ENCODE measurements at places on chromosomes 16 and 17.

DNA sequence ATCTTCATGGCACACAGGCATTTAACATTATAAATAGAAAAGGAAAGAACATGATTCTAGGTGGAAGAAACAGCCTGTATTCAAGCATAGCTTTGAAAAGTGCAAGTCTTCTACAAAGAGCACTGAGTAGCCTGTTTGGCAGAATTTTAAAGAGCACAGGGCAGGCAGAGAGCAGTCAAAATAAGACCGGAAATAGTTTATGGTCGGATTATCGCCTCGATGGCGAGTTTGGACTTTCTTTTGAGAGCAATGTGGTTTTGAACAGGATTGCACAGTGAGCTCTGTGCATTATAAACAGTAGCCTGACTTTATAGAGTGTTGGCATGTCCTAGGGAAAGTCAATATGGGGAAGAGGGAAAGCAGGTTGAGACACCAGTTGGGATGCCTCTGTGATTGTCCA lies 6.2 kb upstream of the TMEM100 start:
- no peak for DNase-seq

- no peak for DNase-seq
These were observed 575.5 kb upstream of the C16orf82 start for GRCh38 chr16:26491101-26491670.

DNA sequence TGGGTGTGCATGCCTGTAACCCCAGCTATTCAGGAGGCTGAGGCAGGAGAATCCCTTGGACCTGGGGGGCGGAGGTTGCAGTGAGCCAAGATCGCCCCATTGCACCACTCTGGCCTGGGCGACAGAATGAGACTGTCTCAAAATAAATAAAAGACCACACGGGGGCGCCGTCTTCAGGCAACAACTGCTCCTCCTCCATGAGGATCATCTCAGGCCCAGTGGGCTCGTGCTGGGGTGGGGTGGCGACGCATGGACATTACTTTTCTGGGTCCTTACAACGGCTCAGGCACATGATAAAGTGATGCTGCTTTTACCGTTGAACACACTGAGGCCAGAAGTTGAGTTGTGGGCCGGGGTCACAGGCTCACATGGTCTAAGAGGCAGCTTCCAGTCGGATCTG lies 56.2 kb downstream of the PRMT7 start:
- no peak for DNase-seq

DNA sequence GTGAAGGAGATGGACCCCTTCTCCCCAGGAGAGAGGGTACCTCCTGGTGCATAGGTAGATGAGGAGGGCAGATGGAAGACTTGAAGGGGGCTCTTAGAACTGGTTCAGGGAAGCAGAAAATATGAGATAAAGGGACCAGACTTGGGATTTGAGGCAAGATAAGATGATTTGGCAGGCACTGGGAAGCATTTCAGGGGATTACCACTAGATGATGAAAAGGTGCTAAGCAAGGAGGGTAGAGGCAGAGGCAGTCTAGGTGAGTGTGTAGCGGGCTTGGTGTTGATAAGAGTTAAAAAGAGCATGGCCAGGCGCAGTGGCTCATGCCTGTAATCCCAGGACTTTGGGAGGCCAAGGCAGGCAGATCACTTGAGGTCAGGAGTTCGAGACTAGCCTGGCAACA lies 14.4 kb downstream of the SLC9A5 start:
- no peak for DNase-seq

DNA sequence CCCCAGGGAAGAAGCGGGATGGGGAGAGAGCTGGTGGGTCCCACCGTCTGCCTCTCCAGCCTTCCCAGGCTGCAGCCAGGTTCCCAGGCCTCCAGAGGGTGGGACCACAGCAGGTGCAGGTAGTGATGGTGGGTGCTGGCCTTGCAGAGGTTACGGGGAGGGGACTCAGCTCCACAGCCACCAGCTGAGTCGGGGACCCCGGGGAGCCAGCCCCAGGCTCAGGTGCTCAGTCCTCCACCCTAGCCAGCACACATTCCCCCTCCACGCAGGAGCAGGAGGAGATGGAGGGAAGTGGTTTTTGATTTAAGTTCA lies 5.0 kb downstream of the TP53I13 start:
- DNase-seq = no peak

DNA sequence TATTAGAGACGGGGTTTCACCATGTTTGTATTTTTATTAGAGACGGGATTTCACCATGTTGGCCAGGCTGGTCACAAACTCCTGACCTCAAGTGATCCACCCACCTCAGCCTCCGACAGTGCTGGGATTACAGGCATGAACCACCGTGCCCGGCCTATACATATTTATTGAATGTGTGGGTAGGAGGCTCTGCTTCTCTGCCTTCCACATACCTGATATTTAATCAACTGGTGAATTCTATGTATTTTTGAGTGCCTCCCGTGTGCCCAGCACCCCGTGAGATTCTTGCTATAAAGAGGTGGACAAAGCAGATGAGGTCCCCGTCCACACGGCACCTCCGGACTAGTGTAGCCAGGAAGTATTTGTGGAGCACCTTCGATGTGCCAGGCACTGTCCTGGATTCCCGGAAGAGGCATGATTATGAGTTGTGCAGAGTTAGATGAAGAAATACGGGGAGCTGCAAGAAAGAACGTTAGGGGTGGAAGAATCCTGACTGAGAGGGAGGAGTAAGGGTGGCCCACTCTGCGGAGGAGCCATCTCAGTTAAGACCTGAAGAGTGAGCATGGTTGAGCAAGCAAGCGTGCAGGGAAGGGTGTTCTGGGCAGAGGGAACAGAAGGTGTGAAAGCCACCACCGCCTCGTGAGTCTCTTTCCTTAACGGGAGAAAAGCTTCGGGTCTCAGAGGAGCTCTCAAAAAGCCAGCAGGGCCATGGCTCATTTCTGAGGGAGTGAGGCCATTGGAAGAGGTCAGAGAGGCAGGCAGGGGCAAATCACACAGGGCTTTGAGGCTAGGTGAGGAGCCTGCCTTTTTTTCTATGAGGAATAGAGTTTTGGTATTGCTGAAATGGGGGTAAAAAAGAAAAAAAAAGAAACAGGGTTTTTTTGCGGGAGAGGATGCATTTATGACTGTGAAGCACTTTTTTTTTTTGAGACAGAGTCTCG lies 21.2 kb downstream of the CRISPLD2 start:
- DNase-seq = no peak

GRCh38 chr17:385178-385835 lies 32.7 kb upstream of the RPH3AL start:
- DNase-seq = no peak

DNA sequence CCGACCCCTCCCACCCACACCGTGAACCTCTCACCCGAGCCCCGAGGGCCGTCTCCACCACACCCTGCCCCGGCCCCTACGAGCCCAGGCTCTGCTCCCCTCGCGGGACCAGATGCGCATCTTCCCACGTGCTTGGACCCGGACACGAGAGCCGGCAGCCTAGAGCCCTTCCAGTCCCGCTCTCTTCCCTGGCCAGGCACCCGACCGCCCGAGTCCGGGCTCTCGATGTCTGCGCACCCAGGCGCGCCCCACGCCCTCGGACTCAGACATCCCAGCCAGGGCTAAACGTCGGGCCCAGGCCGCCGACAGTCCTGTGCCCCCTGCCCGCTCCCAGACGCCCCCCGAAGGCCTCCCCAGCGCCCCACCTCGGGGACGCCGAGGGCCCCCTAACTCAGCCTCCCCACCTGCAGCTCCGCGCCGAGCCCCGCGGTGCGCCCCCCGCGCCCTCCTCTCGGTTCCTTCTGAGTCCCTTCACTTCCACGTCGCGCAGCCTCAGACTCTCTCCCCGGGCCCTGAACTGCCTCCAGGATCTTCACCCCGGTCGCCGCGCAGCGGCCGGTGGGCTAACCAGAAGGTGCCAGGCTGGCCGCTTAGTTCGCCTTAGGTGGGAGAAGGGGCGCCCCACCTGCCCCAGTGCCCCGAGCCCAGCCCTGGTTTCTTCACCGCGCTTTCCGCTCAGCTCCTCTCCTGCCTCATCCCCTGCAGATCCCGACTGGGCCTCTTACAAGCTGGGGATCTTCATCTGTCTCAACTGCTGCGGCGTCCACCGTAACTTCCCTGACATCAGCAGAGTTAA lies 688 bp downstream of the ADAP2 start:
- no peak for DNase-seq

GRCh38 chr17:78654325-78654724 lies 77.1 kb upstream of the DNAH17 start:
- DNase-seq = no peak

Data from NCI-H1105 treated with DMSO at 0.1 percent for 48 hours (cell line).